ENCODE measurements at places on chromosomes 2 and 18.

GRCh38 chr2:147297820-147298219 is 547.0 kb upstream of the ACVR2A start:
- no peak for DNase-seq

DNA sequence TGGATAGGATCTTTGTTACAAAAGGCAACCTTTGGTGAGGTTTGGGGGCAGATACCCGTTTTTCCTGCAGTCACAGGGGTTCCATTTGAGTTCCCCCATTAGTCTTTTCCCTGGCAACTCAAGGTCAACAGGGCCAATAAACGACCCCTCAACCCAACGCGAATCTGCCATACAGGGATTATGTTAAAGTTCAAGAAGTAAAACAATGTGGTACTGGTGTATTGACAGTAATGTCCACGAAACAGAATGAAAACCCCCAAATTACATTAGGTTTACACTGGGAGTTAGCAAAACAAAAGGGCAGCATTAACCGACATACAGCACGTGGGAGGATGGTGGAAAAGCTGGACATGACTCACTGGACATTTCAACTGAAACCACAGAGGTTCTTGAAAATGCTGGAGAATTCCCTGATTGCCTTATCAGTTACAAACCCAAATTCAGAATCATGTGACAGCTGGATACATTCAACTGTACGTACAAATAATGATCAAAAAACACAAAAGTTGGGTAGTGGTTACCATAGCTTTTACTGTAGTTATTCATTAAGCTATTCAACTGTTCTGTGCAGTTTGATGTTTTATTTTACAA is 4.9 kb upstream of the IMP4 start:
- no peak for DNase-seq

- DNase-seq: no peak
Measured at GRCh38 chr2:168185583-168186274, 61.7 kb downstream of the STK39 start.

- no peak for DNase-seq
Measured at GRCh38 chr18:6595666-6596065, 133.8 kb upstream of the ARHGAP28 start.

- no peak for DNase-seq
Measured at GRCh38 chr2:63853527-63854310, 12.0 kb downstream of the UGP2 start.

- DNase-seq: no peak
Measured at GRCh38 chr2:168047091-168047690, 200.2 kb downstream of the STK39 start.

DNA sequence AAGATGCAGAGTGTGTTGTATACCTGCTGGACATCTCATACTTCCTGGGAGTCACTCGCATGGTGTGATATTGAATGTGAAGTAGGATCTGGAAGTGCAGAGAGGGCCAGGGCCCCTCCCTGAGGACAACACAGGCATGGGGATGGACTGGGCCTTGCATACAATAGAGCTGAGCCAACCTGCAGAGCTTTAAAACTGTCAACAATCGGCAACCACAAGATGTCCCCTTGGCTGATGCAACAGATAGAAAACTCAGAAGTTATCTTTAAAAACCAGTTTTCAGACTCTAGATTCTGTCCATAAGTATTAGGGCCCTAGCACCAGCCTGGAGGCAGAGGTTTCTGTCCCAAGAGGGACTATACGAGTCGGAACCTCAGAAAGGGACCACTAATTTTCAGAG is 19.7 kb downstream of the EVA1A start:
- DNase-seq: no peak

DNA sequence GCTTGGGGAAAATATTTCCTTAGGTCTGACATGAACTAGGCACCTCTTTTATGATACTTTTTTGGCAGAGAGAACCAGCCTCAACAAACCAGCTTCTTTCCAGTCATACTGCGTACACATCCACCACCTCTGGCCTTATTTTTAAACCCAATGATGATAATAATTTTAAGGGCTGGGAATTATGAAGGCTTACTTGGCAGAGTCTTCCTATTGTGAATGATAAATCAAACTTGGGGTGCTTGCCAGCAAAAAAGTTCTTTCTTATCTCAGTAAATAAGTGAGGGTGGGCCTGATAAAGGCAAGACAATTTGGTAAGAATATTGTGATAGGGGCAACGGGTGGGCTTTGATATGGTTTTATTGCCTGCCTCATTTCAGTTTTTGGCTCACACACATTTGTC is 1230.2 kb upstream of the ZEB2 start:
- DNase-seq: no peak
